ENCODE measurements at places on chromosomes 3 and 15.

DNA sequence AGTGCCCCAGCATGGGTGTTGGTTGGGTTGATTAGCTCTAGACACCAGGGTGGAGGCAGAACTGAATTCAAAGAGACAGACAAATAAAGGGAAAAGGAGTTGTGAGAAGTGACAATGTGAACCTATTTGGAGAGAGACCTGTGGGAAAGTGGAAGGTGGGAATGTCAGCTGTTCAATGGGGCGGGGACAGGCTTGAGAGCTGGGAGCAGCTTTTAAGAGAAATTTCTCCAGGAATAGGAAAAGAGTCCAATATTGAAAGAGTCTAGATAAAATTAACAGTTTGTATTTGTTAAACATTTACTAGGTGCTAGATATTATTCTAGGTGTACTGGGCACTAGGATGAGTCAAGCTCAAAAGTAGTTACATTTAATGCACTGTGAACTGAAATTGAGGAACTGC lies 225.3 kb downstream of the GAP43 start:
- DNase-seq, result no peak

DNA sequence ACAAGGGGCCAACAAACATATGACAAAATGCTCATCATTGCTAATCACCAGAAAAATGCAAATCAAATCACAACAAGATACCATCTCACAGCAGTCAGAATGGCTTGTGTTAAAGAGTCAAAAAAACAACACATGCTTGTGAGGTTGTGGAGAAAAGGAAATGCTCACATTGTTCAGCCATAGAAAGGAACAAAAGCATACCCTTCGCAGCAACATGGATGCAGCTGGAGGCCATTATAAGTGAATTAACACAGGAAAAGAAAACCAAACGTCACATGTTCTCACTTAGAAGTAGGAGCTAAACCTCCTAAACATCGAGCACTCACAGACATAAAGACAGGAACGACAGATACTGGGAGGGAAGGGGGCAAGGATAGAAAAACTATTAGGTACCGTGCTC lies 678.4 kb upstream of the GRM7 start:
- no peak for DNase-seq

GRCh38 chr15:63045465-63045840 lies 2.9 kb downstream of the TPM1 start:
- no peak for DNase-seq

- DNase-seq, result no peak
These were observed 3.7 kb upstream of the ZNF609 start for GRCh38 chr15:64456634-64457108.

DNA sequence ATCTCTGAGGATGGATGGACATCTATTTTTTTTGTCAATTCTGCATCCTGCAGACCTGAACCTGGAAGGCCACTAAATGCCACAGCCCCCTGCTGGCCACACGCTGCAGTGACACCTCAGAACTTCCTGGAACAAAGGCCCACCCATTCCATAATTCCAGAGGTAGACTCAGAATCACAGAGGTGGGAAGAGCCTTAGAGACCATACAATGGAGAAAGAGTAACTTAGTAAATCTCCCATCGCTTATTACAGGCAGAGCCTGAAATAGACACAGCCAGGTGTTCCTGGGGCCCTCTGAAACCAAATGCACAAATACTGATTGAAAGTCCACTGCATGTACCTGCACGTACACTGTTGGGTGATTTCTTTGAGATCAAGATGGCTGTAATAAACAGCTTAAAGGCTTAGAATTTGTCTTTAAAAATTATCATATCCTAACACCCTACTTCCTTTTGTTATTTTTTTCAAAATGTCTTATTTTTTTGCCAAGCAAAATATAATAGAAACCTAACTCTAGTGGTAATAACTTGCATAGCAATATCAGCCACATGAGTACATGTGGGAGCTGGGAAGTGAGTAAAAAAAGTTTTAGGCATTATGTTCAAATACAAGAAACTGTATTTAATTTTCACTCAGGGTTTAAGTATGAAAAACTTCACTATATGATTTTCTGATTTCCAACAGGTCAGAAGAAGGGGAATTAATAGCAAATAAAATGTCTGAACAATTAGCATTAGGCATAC lies 62.7 kb downstream of the EOMES start:
- DNase-seq, result no peak

- DNase-seq, result no peak
These were observed 329.4 kb upstream of the CTNNB1 start for GRCh38 chr3:40869939-40870338.

DNA sequence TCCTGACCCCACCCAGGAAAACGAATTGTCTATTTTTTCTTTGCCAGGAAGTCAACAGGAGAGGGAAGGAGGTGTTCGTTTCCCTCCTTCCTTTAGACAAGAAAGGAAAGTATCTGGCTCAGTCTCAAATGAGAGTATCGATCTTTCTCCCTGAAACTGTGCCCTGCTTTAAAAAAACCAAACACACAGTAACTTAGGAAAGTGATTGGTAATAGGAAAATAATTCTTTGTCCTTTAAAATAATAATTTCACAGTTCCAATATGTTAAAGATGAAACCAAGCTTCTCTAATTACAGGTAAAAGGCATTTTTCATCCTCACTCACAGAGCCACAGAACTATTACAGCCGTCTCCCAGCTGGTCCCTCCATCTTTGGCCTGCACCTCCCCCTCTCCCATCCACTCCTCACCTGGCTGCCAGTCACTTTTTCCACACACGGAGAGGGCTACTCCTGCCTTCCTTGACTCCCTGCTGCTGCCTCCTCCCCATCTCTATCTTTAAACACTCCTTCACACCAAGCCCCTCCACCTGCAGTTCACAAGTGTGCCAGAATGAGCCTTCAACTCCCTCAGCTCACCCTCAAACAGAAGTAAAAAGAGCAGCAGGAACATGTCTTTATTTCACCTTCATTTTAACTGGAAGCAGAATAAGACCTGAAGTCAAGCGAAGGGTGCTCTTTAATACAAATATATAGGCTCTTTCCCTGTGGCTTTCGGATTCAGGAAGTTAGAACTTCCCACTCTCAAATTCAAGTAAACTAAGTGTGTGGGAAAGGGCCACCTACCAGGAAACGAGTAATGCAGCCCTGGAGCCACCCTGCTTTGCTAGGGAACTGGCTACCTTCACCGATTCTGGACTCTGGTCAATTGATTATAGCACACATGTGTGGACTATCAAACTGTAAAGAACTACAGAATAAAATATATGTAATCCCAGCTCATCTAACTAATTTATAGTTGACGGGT lies 116.4 kb downstream of the SENP2 start:
- DNase-seq, result no peak

DNA sequence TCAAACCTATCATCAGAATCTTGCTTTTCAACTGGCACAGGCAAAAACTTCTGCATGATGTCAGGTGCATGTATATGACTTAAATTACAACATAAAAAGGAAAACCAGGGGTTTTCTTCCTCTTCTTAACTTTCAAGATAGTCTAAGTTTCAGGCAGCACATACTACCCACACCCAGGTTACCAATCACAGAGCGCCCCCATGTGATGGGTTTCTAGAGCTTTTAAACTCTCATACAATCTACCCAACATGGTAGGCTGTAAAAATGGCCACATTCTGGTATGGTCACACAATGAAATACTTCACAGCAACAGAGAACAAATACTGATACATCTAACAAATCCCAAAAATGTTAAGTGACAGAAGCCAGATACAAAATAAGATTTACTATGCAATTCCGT lies 7.4 kb downstream of the MESD start:
- no peak for DNase-seq

GRCh38 chr15:72464251-72464650 lies 9.9 kb upstream of the ARIH1 start:
- DNase-seq, result no peak
